RPMI8226 (cell line): ENCODE measurements at places on chromosomes 4 and X.

- DNase-seq: no peak
Observed at GRCh38 chr4:6887591-6888371, 21.8 kb upstream of the TBC1D14 start.

- no peak for DNase-seq
Observed at GRCh38 chrX:8820910-8821527, 19.8 kb upstream of the FAM9A start.

DNA sequence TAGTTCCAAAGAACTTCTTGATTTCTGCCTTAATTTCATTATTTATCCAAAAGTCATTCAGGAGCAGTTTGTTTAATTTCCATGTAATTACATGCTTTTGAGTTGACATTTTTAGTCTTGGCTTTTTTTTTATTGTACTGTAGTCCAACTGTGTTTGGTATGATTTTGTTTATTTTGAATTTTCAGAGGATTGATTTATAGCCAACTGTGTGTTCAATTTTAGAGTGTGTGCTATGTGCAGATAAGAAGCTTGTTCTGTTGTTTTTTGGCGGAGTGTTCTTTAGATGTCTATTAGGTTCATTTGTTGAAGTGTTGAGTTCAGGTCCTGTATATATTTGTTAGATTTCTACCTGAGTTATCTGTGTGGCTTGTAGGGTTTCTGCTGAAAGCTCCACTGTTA, 533.6 kb downstream of the TRAM1L1 start:
- no peak for DNase-seq

DNA sequence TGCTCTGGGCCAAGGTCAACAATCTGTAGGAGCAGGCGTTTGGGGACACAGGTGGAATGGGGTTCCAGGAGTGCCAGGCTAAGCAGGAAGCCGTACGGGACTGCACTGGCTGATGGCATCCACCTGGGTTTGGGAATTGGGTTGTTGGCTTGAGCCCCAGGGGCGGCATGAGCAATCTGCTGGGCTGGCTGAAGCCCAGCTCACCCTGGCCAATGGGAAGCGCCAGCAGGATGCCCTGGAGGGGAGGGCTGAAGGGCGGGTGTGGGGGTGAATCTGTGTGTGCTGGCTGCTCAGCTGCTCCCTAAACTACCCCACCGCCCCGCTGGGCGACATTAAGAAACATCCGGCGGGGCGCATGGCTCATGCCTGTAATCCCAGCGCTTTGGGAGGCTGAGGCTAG, 8.9 kb upstream of the RGS12 start:
- DNase-seq: no peak

- no peak for DNase-seq
Observed at GRCh38 chrX:50952406-50952805, 41.9 kb downstream of the BMP15 start.

DNA sequence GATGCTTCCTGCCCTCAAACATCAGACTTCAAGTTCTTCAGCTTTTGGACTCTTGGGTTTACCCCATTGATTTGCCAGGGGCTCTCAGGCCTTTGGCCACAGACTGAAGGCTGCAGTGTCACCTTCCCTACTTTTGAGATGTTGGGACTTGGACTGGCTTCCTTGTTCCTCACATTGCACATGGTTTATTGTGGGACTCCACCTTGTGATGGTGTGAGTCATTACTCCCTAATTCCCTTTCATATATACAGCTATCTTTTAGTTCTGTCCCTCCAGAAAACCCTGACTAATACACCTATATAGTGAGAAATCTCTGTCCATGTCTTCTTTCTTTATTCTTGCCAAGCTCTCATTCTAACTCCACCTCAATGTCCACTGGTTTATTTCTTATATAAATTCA, 736.9 kb upstream of the HS3ST1 start:
- DNase-seq: no peak

DNA sequence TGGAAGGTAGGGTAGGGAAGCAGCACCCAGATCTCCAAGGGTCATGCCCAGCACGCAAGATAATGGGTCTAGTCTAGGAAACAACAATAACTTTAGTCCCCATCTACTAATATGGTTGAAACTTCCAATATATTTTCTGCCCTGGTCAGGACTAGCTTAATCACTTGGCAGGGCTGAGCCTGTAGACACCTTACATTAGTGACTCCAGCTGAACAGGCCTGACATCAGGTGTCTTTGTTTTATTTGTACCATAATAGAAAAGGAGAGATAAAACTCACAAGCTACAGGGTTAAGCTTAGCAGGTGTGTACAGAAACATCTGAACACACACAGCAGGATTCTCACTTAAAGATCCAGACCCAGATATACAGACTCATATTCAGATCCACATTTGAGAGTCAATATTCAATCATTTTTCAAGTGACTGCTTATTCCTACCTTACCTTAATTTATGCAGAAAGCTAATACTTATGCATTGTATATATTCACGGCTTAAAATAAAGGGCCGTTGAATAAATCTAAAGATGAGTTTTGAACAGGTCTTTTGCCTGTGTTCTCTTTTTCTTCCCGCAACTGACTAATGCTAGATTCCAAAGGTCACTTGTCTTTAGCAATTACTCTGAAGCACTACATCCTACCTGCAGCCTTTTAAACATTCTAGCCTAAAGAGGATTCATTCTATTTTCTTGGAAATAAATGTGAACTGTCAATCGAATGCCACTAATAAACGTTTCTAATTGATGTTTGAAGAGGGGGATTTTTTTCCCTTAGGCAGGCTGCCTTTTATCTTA, 745.3 kb downstream of the RPA4 start:
- DNase-seq: no peak

- DNase-seq: no peak
Observed at GRCh38 chrX:71504346-71504745, 28.6 kb upstream of the OGT start.

DNA sequence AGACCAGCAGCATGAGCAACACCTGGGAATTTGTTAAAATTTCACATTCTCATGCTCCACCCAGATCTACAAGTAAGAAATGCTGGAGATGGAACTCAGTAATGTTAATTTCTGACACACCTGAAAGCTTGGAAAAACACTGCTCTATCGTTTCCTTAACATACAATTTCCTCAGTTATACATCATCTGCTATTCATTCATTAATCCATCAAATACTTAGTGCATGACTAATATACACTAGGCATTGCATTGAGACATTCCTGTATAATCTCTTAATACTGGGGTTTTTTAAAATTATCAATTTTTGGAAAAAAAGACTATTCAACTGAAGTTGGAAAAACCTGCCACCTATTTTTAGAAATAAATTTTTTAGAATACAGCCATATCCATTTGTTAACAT, 106.1 kb downstream of the CHM start:
- no peak for DNase-seq

GRCh38 chr4:164251257-164251656, 502.7 kb upstream of the SMIM31 start:
- no peak for DNase-seq

GRCh38 chr4:189443341-189443740, 497.3 kb upstream of the FRG1 start:
- no peak for DNase-seq

GRCh38 chr4:168662297-168662984, 165.6 kb downstream of the PALLD start:
- DNase-seq: no peak

DNA sequence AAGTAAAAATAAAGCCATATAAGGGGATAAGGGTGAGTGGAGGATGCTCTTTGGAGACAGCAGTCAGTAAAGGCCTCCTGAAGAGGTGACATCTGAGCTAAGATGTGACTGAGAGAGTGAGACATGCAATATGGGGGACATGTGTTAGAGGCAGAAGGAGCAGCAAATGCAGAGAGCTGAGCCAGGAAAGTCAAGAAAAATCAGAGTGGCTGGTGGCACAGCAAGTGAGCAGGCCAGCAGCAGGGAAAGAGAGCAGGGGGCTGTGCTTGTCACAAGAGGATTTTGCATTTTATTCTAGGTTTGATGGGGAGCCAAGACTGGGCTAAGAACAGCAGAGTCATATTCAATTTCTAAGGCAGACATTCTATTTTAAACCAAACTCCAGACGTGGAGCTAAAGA, 394.5 kb downstream of the KCNIP4 start:
- no peak for DNase-seq

DNA sequence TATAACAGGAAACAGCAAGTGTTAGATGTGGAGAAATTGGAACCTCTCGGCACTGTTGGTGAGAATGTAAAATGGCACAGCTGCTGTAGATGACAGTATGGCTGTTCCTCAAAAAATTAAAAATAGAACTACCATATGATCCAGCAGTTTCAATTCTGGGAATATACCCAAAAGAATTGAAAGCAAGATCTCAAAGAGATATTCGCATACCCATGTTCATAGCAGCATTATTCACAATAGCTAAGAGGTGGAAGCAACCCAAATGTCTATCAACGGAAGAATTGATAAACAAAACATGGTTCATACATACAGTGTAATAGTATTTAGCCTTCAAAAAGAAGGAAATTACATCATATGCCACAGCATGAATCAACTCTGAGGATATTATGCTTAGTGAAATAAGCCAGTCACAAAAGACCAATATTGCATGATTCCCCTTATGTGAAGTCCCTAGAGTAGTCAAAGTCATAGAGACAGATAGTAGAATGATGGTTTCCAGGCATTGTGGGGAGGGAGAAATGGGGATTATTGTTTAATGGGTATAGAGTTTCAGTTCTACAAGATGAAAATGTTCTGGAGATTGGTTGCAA, 467.7 kb downstream of the IDS start:
- no peak for DNase-seq

DNA sequence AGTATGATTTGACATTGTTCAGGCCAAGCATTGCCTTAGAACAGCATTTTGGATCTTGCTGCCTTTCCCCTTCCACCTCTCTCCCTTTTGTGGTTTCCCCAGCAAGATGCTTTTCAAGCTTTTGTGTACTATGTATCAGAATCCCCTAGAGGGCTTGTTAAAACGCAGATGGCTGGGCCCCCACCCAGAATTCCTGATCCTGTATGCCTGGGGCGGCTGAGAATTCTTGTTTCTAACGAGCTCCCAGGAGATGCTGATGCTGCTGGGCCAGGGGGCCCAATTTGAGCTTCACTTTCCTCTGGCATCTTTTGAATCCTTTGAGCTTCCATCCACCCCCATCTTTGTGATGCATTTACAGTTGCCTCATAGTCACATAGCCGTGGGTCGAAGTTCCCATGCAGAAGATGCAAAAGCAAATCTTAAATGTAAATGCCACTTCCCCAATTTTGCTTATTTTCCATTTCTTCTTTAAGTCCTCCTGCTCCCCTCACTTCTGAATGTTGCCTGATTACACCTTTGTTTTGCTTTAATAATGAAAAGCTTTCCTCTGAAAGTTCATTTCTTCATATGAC, 18.5 kb downstream of the HCCS start:
- no peak for DNase-seq

DNA sequence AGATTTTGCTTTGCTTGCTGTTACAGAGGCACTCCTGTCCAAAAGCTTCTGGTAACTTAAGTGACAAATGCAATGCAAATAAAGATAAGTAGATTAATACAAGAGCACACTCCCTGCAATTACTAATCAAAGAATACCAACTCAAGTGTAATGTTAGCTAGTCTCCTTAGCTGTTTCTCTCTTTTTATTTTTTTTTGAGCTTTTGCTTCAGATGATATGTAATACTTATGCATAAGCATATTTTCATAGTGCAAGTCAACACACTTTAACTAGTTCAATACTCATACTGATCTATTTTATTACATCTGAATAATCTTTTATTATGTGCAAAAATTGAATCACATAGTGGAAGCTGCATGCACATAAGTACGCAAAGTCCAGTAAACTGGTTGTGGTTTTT, 2.7 kb downstream of the SLC7A11 start:
- DNase-seq: no peak

GRCh38 chr4:6087669-6088341, 69.6 kb upstream of the C4orf50 start:
- DNase-seq: peak; percentile 30

DNA sequence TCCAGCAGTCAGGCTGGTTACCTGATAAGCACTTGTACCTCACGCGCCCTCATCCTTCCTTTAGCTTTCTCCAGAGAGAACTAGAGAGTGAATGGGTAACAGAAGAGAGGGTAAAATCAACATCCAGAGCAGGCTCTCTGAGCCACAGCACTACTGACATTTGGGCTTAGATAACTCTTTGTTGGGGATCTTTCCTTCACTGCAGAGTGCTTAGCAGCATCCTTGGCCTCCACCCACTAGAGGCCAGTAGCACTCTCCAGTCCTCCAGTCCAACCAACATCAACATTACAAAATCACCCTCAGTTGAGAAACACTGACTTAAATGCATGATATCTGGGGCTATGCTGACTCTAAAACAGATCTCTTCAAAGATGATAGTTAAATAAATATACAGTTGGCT, 220.7 kb downstream of the TACR3 start:
- DNase-seq: no peak

GRCh38 chr4:38287101-38287851, 327.1 kb downstream of the PTTG2 start:
- no peak for DNase-seq

- no peak for DNase-seq
Observed at GRCh38 chrX:30690330-30690729, 37.1 kb downstream of the GK start.

DNA sequence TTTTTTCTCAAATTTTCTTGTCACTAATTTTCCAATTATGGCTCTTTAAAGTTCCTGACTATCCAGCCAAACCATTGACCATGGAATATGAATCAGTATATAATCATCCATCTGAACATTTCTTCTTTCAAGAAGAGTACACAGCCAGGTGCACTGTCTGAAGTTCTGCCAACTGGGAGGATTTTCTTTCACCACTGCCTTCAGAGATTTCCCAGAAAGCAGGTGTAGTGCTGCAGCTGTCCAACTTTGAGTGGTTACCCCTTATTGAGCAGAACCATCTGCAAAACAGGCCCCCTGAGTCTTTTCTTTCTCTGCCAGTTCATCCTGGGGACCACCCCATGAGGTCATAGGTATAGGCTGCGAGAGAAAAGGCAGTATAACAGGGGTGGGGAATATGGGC, 1213.2 kb downstream of the RAPGEF2 start:
- no peak for DNase-seq

DNA sequence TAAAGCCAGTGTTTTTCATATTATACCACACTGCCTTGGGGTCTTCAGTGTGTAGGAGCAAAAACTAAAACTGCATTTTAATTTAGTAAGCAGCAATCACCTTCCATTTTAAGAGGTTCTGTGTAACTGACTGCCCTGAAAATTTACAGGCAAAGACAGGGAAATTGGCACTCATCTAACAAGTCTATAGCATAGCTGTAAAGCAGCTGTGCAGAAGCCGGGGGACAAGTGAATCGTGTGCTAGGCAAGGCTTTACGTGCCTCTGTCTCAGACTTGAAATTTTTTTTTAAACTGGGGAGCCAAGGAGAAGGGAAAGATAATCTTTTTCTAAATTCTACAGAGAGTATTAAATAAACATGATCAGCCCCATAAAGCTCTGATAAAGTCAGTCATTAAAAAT, 39.7 kb downstream of the TSPAN5 start:
- DNase-seq: no peak

DNA sequence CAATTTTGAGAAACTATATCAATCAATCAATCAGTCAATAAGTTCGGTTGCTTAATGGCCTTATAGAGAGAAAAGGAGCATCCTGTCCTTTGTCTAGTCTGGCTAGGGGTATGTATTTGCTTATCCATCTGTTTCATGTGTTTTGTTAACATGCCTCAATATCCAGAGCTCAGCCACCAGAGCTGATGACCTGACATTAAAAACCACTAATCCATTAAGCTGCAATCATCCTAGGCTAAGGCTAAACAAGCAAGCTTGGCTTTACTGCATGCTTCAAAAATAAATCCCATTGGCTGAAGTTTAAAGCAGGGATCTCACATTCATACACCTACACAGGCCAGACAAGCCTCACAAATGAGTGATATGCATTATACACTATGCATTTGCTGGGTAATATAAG, 139.7 kb downstream of the INPP4B start:
- no peak for DNase-seq
